ENCODE measurements at places on chromosomes 13 and 19. TPM values are rescaled to one million over a fixed set of nuclear protein-coding genes. Genes with fewer than 3 reads are reported as not detected.

Gene GARIN5A
- 1.4 TPM for total RNA-seq

- no peak for DNase-seq
These were observed 10.8 kb downstream of the ZIC5 start for GRCh38 chr13:99960663-99961311.

GRCh38 chr13:51681037-51681678, 96.9 kb downstream of the WDFY2 start:
- DNase-seq: no peak

- no peak for DNase-seq
These were observed 9.4 kb downstream of the ITPKC start for GRCh38 chr19:40726279-40726678.

GRCh38 chr13:34620074-34620850, 321.8 kb upstream of the NBEA start:
- no peak for DNase-seq

Measured in right atrium auricular region (tissue), 2 donors.